ENCODE measurements at places on chromosomes 16 and 17. TPM values are rescaled to one million over a fixed set of nuclear protein-coding genes. Genes with fewer than 3 reads are reported as not detected.

Gene C17orf107
- 4.3 TPM for total RNA-seq

Gene KRT23
- total RNA-seq = 0.46 TPM

Gene NPIPA2
- not detected for total RNA-seq

Gene NEUROD2
- total RNA-seq = not detected

Gene BAIAP3
- 0.28 TPM for total RNA-seq

Gene PYY
- not detected for total RNA-seq

Gene TP53TG3F
- not detected for total RNA-seq

Gene CMTM2
- not detected for total RNA-seq

Gene SRCAP
- 20.4 TPM for total RNA-seq

Gene TAT
- not detected for total RNA-seq

Gene PRSS33
- total RNA-seq = not detected

Gene FAM83G
- 5.5 TPM for total RNA-seq

Gene KRTAP4-5
- not detected for total RNA-seq

Gene CES1
- 2.5 TPM for total RNA-seq

Gene GLIS2
- total RNA-seq = 1.7 TPM

Gene INO80E
- total RNA-seq = 11.9 TPM

Gene EPX
- total RNA-seq = not detected

Gene P2RX5
- 0.71 TPM for total RNA-seq

Gene NUFIP2
- total RNA-seq = 35.2 TPM

Gene TERB1
- total RNA-seq = 0.09 TPM

Gene KRTAP16-1
- not detected for total RNA-seq

Gene SLFN14
- not detected for total RNA-seq

Gene TEKT3
- total RNA-seq = 0.37 TPM

Gene GRAP
- 0.18 TPM for total RNA-seq

Gene PNMT
- not detected for total RNA-seq

Gene ABCA10
- total RNA-seq = 2.2 TPM

Gene HLF
- not detected for total RNA-seq

Gene KRTAP2-1
- total RNA-seq = not detected

Gene TM4SF5
- total RNA-seq = not detected

Gene TNP2
- total RNA-seq = not detected

Gene TNS4
- under 0.01 TPM for total RNA-seq

All from smooth muscle cell of bladder (primary cell).